ENCODE measurements at places on chromosomes 3 and 15. TPM values are rescaled to one million over a fixed set of nuclear protein-coding genes. Genes with fewer than 3 reads are reported as not detected.

DNA sequence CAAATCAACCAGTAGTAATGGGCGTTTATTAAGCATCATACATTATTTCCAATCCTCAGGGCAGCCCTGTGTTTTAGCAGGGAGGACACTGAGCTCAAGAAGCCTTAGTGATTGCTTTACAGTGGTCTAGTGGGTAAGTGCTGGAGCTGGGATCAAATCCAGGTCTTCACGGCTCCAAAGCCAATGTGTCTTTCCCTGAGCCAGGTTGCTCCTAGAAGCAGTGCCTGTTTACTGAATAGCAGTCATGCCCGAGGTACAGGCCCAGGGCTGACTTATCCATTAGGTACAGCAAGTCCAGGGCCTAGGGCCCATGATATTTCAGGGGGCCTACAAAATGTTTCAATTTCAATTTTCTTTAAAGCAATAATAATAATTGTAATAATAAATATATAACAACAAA, 9.6 kb upstream of the SMAD6 start:
- DNase-seq, result no peak

DNA sequence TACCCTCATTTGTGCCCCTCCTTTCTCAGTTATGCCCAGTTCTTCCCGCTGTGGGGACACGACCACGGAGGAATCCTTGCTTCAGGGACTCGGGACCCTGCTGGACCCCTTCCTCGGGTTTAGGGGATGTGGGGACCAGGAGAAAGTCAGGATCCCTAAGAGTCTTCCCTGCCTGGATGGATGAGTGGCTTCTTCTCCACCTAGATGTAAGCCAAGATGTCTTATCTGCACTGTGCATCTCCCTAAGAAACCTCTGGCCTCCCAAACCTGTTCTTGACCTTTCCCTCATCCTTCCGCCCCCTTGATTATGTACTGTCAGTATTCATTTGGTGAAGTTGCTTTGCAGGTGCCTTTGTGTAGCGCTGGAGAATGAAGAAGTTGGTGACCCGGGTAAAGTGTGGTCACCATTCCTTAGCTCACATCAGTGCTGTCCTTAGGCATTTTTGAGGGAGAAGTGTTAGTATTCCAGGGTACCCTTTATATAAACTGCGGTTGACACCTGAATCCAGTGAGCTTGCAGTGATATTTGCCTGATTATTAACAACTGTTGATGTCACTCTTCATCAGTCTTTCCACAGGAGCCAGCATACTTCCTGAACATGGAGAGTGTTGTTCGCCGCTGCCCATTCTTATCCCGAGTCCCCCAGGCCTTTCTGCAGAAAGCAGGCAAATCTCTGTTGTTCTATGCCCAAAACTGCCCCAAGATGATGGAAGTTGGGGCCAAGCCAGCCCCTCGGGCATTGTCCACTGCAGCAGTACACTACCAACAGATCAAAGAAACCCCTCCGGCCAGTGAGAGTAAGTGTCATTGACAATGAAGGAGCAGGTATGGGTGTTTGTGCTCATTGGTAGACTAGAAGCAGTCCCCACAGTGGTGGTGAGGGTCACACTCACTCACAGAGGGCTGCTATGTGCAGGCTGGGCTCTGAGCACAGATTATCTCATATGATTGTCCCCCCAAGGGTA, 966 bp downstream of the ALAS1 start:
- DNase-seq, result no peak

GRCh38 chr15:86167841-86168240, 88.2 kb downstream of the AGBL1 start:
- no peak for DNase-seq

DNA sequence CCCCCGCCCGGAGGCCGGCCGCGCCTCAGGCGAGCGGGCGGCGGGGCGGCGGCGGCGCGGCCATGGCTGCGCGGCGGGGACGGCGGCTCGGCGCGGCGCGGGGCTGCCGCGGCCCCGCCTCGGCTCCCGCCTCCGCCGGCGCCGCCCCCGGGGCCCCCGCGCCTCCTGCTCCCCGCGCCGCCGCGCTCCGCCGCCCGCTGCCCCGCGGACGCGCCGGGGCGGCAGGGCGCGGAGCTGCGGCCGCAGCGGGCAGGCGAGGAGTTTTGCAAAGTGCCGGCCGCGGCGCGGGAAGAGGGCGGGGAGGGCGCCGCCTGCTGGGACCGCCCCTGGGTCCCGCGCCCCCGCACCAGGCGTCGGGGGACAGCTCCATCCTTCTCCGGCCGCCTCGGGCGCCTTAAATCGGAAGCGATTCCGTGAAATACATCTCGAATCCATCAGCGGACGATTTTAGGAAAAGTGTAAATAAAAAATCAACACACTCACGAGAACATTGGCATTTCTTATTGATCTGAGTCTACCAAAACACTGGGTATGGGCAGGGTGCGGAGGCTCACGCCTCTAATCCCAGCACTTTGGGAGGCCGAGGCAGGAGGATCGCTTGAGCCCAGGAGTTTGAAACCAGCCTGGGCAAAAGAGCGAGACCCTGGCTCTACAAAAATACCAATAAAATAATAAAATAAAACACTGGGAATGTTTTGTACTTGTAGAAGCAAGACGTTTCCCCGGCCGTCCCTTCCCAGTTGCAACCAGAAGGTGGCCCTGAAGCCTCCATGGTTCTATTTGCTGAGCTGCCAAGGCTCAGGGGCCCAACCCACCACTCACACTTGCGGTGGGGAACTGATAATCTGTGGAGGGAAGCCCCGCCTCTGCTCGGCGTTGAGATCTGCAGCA, 136.9 kb downstream of the NUP210 start:
- DNase-seq, result peak; percentile 62

DNA sequence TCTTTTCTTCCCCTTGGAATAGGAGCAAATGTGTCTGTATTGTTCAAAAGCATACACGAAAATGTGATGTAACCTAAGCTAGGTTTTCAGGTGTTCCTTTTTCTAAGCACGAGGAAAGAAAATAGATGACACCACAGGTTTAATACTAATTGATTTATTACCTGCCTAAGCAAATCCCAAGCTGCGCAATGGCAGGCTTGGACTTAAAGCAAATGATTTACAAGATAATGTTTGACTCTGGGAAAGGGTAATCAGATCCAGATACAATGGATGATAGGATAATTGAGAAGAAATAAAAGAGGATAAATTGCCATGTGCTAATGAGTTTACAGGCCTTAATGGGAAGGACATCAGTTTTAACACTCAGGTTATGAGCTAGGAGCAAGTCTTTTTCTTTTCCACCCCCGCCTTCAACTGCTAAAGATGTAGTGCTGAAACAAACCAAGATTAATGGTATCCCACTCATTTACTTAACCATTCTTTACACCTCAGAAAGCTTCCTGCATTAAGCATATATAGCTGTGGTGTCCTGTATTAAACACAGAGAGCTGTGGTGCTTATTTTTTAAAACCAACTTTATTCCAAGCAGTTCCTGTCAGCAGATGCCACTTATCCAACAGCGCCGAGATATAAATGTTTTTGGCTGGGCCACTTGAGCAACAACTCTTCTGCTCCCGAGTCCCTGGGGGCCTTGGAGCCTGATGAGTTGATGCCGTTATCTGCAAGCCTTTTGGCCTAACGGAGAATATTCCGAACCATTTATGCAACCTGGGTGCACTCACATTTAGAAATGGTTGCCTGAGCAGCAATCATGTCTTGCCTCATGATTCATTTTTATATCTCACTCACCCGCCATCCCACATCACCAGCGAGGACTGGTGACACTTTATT, 205.5 kb downstream of the MECOM start:
- no peak for DNase-seq

GRCh38 chr3:119594066-119594465, 3.6 kb upstream of the PLA1A start:
- no peak for DNase-seq

DNA sequence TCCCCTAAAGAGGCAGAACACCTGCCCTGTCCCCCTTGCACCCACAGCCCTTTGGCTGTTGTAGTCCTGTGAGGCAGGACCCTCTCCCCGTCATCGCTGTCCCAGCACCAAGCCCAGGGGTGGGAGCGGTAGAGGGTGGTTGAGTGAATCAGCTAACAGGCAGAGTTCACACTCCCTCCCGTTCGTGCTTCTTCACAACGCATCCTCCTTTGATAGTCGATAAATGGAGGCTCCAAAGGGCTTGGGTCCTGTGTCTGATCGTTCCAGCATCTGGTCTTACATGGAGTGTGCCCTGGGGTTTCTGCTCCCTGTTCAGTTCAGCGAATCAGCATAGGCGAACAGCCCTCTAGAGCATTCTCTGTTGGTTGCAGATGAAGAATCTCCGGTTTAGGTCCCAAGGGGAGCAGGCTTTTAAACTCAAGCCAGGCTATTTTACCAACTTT, 820 bp upstream of the HMCES start:
- DNase-seq, result peak; percentile 61

SNX1 gene
- 168 TPM for total RNA-seq
